ENCODE measurements at places on chromosomes 1 and 21.

DNA sequence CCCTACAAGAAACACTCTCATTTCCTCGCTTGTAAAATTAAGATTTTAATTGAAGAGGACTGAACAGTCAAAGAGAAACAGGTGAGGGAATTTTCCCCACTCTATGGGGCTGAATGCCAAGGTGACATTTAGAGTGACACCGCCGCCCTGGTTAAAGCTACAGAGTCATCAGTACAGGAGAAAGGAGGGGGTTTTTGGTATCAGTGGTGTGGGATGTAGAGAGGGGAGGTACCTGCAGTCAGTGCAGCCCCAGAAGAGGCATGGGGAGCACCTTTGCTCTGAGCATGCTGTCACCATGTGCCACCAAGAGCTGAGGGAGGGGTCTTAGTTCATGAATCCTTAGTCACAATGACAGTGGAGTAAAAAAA, 2.8 kb downstream of the DIRAS3 start:
- no peak overlapping the region for H3K27ac ChIP-seq
- peaks cover 15% of the 10 kb centered on the region for H3K27me3 ChIP-seq
- peaks cover 5% of the 10 kb centered on the region for H3K36me3 ChIP-seq
- peaks cover 2% of the 10 kb centered on the region for H3K4me1 ChIP-seq

DNA sequence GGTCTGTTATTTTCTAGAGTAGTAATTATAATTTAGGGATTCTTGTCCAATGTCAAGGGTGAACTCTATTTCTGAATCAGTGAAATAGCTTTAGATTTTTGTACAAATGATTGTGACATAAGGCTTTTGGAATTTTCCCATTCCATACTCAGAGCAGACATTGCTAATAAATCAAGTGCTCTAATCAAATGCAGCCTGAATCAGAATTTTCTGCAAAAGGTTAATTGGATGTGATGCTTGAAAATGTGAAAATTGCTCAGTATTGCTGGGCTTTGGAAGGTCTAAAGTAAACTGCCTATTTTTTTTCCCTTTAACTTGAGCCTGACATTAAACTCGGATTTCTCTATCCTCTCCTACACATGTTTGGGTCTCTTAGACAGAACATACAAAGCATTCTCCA, 23.2 kb downstream of the SGIP1 start:
- H3K36me3 ChIP-seq, result no peaks in the 10 kb centered on the region
- no peak overlapping the region for H3K4me3 ChIP-seq
- no peak for DNase-seq

GRCh38 chr1:44806025-44806703, 987 bp downstream of the DYNLT4 start:
- H3K4me3 ChIP-seq, result no peak overlapping the region
- H3K27me3 ChIP-seq, result no peaks in the 10 kb centered on the region
- H3K36me3 ChIP-seq, result peaks cover 41% of the 10 kb centered on the region
- no peak overlapping the region for H3K27ac ChIP-seq
- DNase-seq, result no peak
- peaks cover 45% of the 10 kb centered on the region for H3K4me1 ChIP-seq

DNA sequence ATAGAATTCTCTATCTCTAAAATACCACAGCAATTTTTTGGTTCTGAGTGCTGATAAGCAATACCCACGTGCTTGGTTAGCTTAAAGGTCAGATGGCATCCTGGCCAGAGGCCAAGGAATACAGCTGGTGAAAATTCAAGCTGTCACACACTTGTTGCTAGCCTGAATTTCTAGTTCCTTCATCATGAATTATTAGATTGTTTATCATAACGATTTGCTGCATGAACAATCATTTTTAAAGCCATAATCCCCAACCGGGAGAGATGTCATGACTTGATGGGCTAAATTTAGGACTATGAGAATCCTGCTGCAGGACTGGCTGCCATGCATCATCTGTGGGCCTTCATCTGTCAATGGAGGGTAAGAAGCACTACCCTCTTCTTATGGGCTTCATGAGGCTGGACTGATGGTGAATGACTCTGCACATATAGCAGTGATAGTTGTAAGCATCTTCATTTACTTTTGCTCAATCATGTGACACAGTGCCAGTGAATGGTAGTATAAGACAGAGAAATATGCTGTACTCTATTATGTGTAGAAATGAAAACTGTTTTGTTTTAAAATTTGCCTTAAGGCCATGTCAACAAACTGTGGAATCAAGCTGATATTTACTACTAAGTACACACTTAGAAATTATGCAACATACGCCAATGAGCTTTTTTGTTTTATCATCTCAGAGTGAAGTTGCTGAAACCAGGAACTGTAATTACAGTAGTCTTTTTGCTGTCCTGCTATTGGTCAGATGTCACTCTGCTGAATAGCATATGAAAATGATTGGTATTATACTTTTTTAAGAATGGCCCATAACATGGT, 80.5 kb upstream of the RALGPS2 start:
- H3K36me3 ChIP-seq, result no peaks in the 10 kb centered on the region
- H3K4me1 ChIP-seq, result peaks cover 8% of the 10 kb centered on the region
- no peak overlapping the region for H3K4me3 ChIP-seq
- no peaks in the 10 kb centered on the region for H3K27me3 ChIP-seq
- no peak for DNase-seq

DNA sequence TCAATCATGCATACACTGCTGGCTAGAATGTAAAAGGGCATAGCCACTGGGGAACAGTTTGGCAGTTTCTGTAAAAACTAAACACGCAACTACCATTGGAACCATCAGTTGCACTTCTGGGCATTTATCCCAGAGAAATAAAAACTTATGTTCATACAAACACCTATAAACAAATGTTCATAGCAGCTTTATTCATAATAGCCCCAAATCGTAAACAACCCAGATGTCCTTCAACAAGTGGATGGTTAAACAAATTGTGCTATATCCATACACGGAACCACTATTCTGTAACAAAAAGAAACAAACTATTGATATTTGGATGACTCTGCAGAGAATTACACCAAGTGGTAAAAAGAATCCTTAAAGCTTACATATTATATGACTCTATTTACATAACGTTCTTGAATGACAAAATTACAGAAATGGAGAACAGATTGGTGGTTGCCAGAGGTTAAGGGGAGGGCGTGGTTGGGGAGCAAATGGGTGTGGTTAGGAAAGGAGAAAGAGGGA, 22.8 kb downstream of the LACTBL1 start:
- no peak for DNase-seq
- no peak overlapping the region for H3K27ac ChIP-seq
- no peaks in the 10 kb centered on the region for H3K4me1 ChIP-seq
- no peaks in the 10 kb centered on the region for H3K36me3 ChIP-seq
- peaks cover 7% of the 10 kb centered on the region for H3K27me3 ChIP-seq

DNA sequence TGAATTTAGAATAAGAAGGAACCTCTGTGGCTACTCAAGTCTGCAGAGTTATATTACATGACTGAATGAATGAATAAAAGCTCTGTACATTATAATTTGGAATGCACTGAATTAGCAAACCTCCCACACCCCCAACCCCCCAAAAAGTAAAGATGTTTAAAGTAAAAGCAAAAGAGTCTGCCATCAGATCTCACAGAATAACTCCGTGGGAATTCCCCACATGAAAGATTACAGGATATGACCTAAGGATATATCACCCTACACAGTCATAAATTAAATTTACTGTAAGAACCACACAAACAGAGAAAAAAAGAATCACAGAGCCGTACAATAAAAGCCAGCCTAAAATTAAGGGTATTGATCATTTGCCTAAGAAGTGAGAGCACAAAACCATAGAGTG, 587.3 kb downstream of the PTPRC start:
- H3K4me1 ChIP-seq, result peaks cover 20% of the 10 kb centered on the region
- no peak overlapping the region for H3K4me3 ChIP-seq
- no peak for DNase-seq
- no peak overlapping the region for H3K27ac ChIP-seq
- H3K36me3 ChIP-seq, result no peaks in the 10 kb centered on the region

DNA sequence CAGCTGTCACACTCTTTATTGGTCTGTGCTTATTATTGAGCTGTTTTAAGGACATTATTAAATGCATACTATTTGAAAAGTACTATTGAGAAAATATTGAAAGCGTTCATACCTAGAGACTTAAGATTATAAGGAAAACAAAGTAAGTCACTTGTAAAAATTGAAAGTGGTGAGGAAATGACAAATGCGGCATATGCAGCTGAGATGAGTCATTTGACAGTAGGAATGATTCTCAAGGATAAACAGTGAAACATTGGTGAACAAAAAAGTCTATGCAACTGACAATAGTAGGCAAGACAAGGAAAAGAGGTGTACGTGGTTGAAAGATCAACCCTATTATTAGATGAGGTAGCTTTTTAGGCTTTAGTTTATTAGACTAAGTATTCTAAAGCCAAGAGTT, 82.6 kb upstream of the MAP10 start:
- H3K27ac ChIP-seq, result no peak overlapping the region
- no peak overlapping the region for H3K4me3 ChIP-seq
- no peaks in the 10 kb centered on the region for H3K36me3 ChIP-seq
- H3K27me3 ChIP-seq, result no peaks in the 10 kb centered on the region

GRCh38 chr1:73998348-73998959, 199.5 kb downstream of the LRRIQ3 start:
- H3K4me3 ChIP-seq, result no peak overlapping the region
- H3K27ac ChIP-seq, result no peak overlapping the region
- no peak for DNase-seq
- H3K27me3 ChIP-seq, result no peaks in the 10 kb centered on the region
- H3K36me3 ChIP-seq, result no peaks in the 10 kb centered on the region
- H3K4me1 ChIP-seq, result no peaks in the 10 kb centered on the region

- no peak overlapping the region for H3K4me3 ChIP-seq
- no peaks in the 10 kb centered on the region for H3K36me3 ChIP-seq
- no peaks in the 10 kb centered on the region for H3K27me3 ChIP-seq
- DNase-seq, result no peak
- H3K4me1 ChIP-seq, result peaks cover 7% of the 10 kb centered on the region
- no peak overlapping the region for H3K27ac ChIP-seq
Measured at GRCh38 chr1:50610563-50610962, 187.3 kb upstream of the DMRTA2 start.

DNA sequence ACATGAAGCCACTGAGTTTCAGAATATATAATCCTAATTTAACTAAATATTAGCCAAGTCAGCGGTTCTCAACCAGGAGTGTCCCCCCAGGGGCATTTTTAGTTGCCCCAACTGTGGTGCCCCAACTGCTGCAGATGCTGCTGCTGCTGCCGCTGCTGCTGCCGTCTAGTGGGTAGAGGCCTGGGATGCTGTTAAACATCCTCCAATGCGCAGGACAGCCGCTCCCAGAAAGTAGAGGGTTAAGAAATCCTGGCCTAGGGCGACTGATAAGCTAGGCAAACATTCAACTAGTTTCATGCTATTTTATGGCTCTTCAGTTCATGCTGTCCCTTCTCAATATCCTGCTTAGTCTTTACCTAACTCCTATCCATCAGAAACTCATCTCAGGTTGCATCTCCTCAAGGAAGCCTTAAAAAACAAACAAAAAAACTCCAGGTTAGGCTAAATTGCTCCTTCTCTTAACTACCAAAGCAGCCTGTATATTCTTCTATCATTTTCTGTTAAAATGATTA, 9.9 kb upstream of the DCAF6 start:
- no peaks in the 10 kb centered on the region for H3K27me3 ChIP-seq
- H3K4me1 ChIP-seq, result peaks cover 2% of the 10 kb centered on the region
- H3K27ac ChIP-seq, result no peak overlapping the region

- H3K4me1 ChIP-seq, result no peaks in the 10 kb centered on the region
- no peak for DNase-seq
- no peaks in the 10 kb centered on the region for H3K36me3 ChIP-seq
- no peak overlapping the region for H3K4me3 ChIP-seq
- no peak overlapping the region for H3K27ac ChIP-seq
Measured at GRCh38 chr21:44363278-44363677, 9.9 kb downstream of the TRPM2 start.

DNA sequence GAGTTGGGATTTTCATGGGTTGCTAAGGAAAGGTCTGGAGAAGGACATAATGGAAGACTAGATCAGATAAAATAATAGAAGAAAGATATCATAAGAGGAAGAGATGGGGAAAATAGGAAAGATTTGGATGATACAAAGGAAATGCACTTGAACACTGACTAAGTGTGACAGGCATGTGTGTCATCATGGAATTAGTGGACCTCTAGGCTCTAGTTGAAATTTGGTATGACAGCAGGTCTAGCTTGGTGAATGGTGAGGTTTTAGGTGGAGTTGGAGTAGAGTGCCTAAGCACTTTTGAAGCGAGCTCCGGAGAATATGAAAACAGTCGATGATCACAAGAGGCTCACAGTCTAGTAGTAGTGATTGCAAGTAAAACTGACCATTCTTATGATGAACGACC, 73.0 kb upstream of the PTGS2 start:
- no peak overlapping the region for H3K4me3 ChIP-seq
- DNase-seq, result no peak
- no peaks in the 10 kb centered on the region for H3K4me1 ChIP-seq
- H3K36me3 ChIP-seq, result no peaks in the 10 kb centered on the region
- H3K27ac ChIP-seq, result no peak overlapping the region

GRCh38 chr1:165168467-165168866, 188.0 kb downstream of the LMX1A start:
- H3K27me3 ChIP-seq, result no peaks in the 10 kb centered on the region
- DNase-seq, result no peak
- no peak overlapping the region for H3K4me3 ChIP-seq

- H3K27ac ChIP-seq, result no peak overlapping the region
- H3K27me3 ChIP-seq, result no peaks in the 10 kb centered on the region
- no peaks in the 10 kb centered on the region for H3K4me1 ChIP-seq
- H3K4me3 ChIP-seq, result no peak overlapping the region
Measured at GRCh38 chr21:34830386-34831170, 161.8 kb downstream of the CLIC6 start.

GRCh38 chr1:223737342-223737741, 25.0 kb downstream of the CAPN2 start:
- DNase-seq, result no peak
- H3K4me3 ChIP-seq, result no peak overlapping the region
- no peak overlapping the region for H3K27ac ChIP-seq
- peaks cover 10% of the 10 kb centered on the region for H3K4me1 ChIP-seq
- no peaks in the 10 kb centered on the region for H3K27me3 ChIP-seq

DNA sequence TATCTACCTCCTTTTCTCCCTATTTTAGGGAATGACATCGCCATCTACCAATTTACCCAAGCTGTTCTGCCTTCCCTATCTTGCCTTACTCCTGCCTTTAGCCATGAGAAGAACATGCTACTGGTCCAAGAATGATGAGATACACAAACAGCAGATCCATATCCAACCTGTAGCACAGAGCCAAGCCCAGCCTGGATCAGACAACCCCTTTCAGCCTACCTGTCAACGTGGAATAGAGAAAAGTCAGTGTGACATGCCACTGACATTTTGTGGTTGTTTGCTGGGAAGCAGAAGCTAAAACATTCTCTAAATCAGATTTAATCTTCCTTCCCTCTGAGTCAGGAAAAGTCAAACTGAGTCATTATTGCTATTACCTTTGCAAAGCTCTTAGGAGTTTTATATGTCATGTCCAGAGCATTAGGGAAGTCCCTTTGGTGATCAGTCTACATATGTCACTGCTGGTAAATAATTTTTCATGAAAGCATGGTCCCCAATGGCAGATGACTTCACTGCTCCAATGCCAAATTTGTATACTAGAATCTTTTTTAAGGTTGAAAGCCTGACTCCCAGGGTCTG, 143.1 kb downstream of the TPR start:
- H3K36me3 ChIP-seq, result no peaks in the 10 kb centered on the region
- H3K27me3 ChIP-seq, result no peaks in the 10 kb centered on the region
- no peak for DNase-seq
- H3K4me1 ChIP-seq, result no peaks in the 10 kb centered on the region

Measured in neuronal stem cell (in vitro differentiated cells).